Neural progenitor cell (in vitro differentiated cells): ENCODE measurements at places on chromosomes 11 and 22. TPM values are rescaled to one million over a fixed set of nuclear protein-coding genes. Genes with fewer than 3 reads are reported as not detected.

The GGTLC3 gene
- total RNA-seq: not detected in 2 replicates

- no peak for DNase-seq
These were observed 27.2 kb upstream of the TH start for GRCh38 chr11:2198621-2199365.

- DNase-seq: no peak
These were observed 12.0 kb upstream of the SYT8 start for GRCh38 chr11:1822648-1823375.

DNA sequence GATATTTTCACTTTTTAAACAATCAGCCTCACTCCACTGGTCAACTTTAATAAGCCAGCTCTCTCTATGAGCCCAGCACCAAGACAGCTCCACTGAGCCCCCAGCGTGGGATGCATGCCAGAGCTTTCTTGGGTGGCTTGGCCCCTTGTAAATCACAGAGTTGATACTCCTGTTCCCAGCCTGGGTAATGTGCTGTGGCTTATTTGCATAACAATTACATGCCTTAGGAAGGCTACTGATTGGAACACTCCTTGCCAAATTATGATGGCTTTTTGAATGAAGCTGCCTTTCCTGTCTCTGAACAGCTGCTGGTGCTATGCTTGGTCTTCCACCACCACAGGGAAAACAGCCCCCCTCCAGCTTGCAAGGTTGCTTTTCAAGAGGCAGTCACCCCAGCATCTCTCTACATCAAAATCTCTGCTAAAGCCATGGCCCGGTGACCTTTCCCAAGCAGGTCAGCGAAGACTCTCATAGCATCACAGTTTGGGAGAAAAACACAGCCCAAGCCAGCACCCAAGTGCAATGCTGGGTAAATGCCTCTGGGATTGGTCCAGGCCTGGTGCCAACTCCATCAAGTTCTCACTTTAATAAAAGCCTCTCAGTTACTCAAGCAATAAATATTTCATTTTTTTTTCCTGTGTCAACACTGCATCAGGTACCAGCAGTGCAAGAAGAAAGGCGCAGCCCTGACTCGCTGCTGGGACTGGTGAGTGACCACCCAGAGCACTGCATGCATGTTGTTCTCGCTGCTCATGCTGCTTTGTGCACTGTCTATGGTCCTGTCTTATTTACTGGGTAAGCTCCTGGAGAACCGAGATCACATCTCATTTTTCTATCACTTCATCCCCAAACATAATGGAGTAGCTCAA lies 549.3 kb downstream of the OPCML start:
- peak; percentile 46 for DNase-seq

GRCh38 chr11:67289651-67290479 lies 762 bp downstream of the ANKRD13D start:
- peak; percentile 63 for DNase-seq
